GM04504 (cell line): ENCODE measurements at places on chromosomes 7 and 10.

GRCh38 chr10:113982769-113983168, 60.9 kb upstream of the ADRB1 start:
- DNase-seq, result no peak

- no peak for DNase-seq
Observed at GRCh38 chr7:28800150-28800549, 158.0 kb downstream of the TRIL start.

- no peak for DNase-seq
Observed at GRCh38 chr7:67773081-67773480, 776.4 kb downstream of the TYW1 start.

- DNase-seq, result no peak
Observed at GRCh38 chr10:44880090-44880715, 30.9 kb upstream of the TMEM72 start.

DNA sequence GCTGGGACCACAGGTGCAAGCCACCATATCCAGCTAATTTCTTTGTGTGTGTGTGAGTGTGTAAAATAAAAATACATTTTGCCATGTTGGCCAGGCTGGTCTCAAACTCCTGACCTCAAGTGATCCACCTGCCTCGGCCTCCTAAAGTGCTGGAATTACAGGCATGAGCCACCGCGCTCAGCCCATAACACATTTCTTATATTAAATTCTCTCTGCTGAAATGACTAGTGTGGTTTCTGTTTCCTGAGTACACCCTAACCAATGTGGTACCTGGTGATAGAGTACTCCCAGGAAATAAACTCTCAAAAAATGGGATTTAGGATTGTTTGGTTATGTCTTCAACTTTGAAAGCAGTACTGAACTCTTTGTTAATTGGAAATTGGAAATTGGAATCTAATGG, 19.4 kb upstream of the FHIP2A start:
- DNase-seq, result no peak

- DNase-seq, result peak; percentile 24
Observed at GRCh38 chr7:142412551-142413193, 154.8 kb upstream of the PRSS58 start.

DNA sequence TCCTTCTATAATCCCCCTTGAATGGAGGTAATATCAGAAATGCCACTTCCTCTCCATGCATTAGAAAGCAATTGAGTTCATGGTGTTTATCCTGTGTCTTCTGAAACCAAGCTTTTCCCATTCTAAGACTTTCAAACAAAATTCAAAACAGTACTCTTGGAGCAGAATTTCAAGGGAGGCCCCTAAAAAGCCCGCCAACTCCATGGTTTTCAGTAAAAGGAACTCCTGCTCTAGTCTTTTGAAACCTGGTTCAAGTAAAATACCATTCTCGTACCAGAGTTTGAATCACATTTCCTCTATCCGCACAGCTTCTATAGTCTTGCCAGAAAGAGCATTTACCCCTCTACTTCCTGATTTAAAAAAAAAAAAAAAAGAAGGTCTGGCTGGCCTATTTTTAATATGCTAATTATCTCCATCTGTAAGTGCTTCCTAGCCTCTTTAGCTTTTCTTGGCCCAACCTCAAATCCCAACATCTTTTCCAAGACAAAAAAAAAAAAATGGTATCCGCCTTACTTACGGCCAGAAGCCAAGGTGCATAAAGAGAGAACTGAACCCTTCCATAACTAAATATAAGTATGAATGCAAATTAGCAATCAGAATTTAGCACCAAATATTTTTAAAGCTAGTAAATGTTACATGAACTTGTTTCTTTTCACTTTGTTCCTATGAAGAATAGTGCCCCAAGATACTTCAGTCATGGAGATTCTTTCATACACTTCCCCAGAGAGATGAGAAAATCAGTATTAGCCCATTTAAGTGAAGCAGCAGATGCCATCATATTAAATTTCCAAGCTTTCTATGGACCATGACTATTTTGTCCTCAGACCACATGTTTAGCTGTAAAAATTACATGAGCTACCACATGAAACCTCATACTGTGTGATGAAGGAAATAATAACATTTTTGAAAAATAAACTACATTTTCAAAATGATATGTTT, 199.9 kb upstream of the FAM3C start:
- DNase-seq, result no peak

- DNase-seq, result no peak
Observed at GRCh38 chr7:82676777-82677463, 233.3 kb upstream of the CACNA2D1 start.

- no peak for DNase-seq
Observed at GRCh38 chr10:103493916-103494877, 692 bp downstream of the NEURL1 start.

DNA sequence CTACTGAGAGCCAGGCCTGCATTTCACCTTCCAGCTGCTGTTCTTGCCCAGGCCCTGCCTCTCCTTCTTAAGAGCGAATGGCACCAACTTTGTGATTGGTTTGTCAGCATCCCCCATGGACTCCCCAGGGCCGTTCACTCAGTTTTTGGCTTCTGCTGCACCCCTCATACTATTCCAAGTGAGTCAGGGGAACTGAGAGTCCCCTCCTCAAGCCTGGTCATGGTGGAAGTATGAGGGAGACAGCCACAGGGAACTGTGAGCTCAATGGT, 62.4 kb upstream of the ANTXRL start:
- DNase-seq, result no peak

GRCh38 chr7:41824284-41824683, 121.4 kb upstream of the INHBA start:
- DNase-seq, result no peak

- DNase-seq, result no peak
Observed at GRCh38 chr7:113120647-113121046, 2.3 kb upstream of the SMIM30 start.

GRCh38 chr7:18241543-18242231, 214.0 kb upstream of the PRPS1L1 start:
- no peak for DNase-seq

DNA sequence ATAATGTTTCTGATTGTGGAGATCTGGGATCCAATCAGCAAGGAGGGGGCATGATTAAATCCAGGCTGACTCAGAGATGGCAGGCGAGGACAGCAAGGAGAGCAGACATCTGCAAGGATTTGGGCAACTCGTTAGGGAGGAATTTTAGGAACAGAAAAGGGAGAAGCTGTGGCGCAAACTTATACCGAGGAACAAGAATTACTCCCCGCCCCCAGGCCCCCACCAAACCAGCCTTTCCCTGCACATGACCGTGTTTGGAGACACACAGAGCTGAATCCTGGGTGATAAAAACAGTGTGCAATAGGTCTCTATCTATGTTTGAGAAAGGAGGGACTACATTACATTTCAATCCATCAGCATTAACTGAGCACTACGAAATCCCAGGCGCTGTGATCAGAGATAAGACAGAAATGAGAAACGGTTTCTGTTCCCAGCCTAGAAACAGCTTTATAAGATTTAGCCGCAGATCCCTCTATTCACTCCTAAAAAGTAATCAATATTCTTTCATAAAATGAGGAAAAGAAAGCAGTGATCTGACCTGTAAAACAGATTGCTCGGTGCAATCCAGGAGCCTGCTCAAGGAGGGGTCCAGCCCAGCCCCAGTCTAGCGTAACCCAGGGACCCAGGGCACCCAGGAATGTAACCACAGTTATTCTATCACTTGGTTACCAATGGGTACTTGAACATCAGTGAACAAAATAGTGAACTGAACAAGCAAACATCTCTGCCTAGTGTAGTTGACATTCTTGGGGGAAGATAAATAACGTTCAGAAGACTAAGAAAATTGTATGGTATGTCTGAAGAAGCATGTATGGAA, 37.2 kb upstream of the RAPGEF5 start:
- peak; percentile 9 for DNase-seq

- DNase-seq, result no peak
Observed at GRCh38 chr10:30387646-30388243, 38.7 kb upstream of the MTPAP start.

DNA sequence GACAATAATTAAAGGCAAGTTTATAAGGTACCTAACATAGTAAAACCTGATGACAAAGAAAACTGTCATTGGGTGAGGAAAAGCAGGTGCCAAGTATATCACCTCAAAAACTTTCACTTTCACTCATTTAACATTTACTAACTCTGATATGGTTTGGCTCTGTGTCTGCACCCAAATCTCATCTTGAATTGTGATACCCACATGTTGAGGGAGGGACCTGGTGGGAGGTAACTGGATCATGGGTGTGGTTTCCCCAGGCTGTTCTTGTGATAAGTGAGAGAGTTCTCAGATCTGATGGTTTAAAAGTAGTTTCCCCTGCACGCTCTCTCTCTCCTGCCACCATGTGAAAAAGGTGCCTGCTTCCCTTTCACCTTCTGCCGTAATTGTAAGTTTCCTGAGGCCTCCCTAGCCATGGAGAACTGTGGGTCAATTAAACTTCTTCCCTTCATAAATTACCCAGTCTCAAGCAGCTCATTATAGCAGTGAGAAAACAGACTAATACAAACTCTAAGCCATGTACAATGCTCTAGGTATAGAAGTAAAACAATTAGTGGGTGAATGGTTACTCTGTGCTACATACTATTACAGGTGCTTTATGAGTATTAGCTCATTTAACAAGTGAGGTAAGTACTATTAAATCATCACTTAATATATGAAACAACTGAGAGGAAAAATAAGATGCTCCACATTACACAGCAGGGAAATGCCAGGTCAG, 199.0 kb downstream of the CHCHD3 start:
- DNase-seq, result no peak

GRCh38 chr10:42969909-42970308, 107.0 kb upstream of the RET start:
- DNase-seq, result no peak

DNA sequence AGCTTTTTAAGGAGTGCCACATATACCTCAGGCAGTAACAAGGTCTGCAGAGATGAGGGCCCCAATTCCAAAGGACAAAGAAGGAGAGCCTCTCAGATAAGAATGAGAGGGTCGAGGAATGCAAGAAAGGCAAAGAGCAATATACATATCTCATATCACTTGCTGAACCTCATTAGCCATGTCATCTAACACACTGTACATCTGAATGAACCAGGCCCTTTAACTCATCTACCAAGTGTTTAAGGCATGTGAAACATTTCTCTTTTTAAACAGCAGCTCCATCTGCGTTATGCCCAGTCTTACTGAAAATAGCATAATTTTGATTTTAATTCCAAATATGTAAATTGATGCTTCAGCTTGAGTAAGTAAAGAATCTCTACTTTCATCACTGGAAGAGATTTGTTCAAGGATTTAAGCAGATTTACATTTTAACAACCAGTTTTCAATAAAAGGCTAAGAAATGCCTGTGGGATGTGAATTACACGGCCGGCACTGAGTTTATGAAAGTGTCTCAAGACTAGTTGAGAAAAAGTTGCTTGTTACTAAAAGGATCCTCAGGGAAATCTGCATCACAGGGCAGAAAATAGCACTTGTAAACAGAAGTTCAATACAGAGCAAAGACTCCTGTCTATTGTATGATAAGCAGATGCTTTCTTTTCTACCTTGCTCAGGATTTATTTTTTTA, 123.8 kb upstream of the SLC26A5 start:
- no peak for DNase-seq
